ENCODE measurements at places on chromosomes 2 and 18.

GRCh38 chr18:59358414-59358711 is 702 bp downstream of the LMAN1 start:
- no peak for DNase-seq

GRCh38 chr2:3823748-3824147 is 120.4 kb downstream of the DCDC2C start:
- no peak for DNase-seq

GRCh38 chr2:105734762-105735538 is 9.8 kb upstream of the NCK2 start:
- no peak for DNase-seq

- no peak for DNase-seq
Observed at GRCh38 chr18:55419132-55419946, 168.7 kb downstream of the TCF4 start.

DNA sequence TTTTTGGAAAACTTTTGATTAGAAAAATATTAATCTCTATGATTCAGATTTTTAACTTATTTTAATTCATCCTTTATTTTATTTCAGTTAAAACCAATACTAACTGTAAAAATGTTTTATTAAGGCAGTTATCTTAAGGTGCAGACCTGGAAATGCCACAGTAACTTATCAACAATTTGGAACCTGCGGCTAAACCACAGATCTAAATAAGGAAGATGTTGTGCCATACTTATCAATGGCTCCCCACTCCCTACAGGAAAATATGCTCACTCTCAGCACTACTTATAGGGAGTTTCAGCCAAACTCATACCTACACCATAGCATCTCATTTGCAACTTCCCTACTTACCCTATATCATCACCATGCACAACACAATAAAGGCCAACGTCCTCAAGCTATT is 226.9 kb upstream of the KYNU start:
- DNase-seq: no peak

DNA sequence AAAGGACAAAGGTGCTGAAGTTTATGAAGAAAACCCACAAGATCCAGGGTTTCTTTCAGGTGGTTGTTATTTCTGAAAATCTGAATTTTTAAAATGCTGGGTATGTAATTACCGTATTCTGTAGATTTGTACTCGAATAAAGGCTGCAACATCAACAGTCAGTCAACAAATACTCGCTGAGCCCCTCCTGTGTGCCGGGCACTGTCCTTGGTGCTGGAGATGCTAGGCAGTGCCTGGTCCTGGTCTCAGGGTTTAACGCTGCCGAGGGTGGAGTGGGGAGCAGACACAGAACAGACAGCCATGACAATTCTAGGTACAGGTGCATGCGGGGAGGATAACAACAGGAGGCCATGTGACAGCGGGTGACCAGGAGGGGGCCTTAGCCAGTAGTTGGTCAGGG is 27.2 kb upstream of the PDIA6 start:
- no peak for DNase-seq

DNA sequence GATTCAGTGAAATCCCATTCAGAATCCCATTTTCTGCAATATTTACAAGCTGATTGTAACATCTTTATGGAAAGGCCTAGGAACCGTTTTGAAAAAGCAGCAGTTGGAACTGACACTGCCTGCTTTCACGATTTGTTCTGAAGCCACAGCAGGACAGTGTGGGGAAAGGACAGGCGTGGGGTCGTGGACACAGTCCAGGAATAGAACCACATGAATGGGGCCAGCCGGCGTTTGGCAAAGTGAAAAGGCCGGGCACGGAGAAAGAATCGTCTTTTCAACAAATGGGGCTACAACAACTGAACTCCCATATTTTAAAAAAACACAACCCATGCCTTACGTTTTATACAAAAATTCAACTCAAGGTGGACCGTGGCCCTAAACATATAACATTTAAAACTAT is 69.8 kb downstream of the SLC66A2 start:
- no peak for DNase-seq

DNA sequence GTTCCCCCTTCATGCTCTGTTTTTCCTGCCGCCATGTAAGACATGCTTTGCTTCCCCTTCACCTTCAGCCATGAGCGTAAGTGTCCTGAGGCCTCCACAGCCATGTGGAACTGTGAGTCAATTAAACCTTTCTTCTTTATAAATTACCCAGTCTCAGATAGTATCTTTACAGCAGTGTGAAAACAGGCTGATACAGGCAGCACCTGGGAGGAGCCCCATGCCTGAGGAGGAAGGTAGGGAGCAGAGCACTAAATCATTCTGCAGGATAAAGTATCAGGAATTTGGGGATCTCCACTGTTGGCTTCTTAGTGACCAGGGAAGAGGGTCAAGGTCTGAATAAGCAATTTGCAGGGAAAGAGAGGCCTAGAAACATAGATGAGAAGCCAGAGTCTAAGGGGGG is 78.0 kb downstream of the KCNF1 start:
- no peak for DNase-seq

All from T-helper 1 cell (primary cell).